Liver (tissue), 10 donors: ENCODE measurements at places on chromosomes 2 and 18.

DNA sequence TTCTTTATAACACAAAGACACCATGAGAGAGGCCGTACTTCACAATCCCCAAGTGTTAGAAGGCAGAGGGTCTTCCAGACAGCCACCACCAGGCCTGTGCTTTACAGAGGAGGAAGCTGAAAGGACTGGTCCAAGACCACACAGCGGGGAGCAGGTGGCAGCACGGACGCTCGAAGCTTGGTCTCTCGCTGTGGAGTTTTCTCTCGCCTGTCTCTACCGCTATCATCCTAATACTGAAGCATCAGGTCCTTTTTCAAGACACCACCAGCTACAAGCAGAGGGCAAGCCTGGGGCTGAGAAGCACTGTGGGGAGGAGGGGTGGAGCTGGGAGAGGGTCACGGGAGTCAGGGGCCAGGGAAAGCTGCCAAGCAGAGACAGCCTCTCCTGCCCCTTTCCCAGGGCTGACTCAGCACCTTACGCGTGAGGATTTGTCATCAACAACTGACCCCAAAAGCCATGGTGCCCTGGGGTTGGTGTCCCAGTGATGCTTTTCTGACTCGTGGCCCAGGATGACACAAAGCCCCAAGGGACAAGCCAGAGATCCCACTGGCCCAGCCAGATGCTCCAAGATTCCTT lies 31.9 kb upstream of the FOSL2 start:
- DNase-seq: no peak

GRCh38 chr2:170509452-170510193 lies 205.5 kb upstream of the SP5 start:
- no peak for DNase-seq

DNA sequence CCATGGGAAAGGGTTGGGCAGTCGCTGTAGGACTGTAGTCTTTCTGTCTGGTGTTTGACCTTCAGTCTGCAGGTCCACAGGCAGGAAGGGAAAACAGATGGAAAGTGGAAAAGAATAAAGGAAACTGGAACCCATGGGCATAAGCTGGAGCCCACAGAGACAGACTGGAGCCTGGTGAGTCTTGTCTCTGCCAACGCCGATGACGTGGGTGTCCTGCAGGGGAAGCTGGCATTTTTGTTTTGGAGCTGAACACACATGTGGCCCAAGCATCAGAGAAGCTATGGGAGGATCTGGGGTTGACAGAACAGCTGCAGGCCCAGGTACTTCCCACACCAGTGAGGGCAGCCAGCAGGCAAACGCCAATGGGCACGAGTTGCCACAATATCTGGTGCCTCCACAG lies 28.2 kb upstream of the SOCS6 start:
- no peak for DNase-seq

GRCh38 chr2:40168546-40168945 lies 283.3 kb downstream of the SLC8A1 start:
- no peak for DNase-seq

DNA sequence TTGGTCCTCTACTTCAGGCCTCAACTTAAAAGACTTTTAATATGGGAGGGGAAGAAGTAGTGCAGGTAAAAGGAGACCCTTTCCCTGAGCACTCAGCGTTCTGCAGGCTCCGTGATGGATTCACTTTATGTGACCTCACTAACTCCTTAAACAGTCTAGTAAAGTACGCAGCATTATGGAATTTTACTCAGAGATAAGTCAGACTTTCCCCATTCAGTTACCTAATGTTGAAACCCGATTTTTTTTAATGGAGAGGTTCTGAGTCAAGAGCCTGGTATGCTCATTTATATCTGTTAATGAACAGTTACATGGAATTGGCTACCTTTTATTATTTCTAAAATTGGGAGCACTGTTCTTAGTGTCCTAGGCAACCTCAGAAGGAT lies 34.1 kb downstream of the RASGRP3 start:
- DNase-seq: no peak

DNA sequence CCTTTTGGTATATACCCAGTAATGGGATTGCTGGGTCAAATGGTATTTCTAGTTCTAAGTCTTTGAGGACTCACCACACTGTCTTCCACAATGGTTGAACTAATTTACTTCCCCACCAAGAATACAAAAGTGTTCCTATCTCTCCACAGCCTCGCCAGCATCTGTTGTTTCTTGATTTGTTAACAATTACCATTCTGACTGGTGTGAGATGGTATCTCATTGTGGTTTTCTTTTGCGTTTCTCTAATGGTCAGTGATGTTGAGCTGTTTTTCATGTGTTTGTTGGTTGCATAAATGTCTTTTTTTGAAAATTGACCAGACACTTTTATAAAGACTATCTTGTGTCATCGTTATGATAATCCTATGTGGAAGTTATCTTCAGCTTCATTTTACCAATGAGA lies 16.0 kb upstream of the ATP8B1 start:
- DNase-seq: no peak

GRCh38 chr2:127508631-127509034 lies 17.7 kb downstream of the IWS1 start:
- no peak for DNase-seq

DNA sequence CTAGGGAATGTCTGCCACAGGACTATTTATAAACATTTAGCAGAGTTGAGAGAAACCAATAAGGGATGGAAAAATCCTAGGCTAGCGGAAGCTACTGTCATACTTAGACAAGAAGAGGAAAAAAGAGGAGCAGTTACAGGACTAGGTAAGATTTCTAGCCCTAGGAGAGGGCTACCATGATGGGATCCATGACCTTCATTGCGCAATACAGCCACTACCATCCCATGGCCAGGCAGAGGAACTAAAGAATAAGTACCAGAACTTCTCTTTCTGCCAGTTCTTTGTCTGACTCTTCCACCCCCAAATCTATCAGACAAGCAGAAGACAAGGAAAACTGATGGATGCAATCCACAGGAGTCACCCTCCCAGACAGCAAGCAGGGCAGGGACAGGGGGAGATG lies 417.0 kb upstream of the CHST9 start:
- no peak for DNase-seq

DNA sequence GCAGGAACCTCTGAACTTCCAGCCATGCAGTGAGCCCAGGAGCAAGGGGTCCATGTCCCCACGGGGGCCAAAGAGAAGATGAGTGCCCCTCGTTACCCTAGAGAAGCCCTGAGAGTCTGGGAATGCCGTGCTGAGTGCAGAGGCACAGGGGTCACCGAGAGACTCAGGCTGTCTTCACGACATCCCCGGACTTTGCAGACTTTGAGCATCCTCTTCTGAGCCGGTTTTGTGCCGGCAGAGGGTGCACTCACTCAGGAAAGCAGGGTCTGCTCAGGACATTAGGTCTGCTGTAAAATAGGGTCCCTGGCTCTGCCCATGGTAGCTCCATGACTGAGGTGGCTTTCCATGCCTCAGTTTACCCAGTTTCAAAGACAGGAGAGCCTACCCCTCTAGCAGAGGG lies 71.0 kb downstream of the GALNT14 start:
- no peak for DNase-seq

DNA sequence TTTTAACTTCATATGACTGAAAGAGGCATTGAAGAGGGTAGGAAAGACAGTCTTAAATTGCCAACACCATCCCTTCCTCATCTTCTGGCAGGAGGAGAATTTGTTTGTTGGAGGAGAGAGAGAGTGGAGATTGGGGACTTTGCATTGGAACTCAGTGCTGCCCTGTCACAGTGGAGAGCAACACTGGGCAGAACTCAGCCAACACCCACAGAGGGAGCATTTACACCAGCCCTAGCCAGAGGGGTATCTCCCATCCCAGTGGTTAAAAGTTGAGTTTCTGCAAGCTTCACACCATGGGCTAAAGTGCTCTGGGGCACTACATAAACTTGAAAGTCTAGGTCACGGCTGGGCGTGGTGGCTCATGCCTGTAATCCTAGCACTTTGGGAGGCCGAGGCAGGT lies 174.1 kb downstream of the ANKRD30B start:
- no peak for DNase-seq

DNA sequence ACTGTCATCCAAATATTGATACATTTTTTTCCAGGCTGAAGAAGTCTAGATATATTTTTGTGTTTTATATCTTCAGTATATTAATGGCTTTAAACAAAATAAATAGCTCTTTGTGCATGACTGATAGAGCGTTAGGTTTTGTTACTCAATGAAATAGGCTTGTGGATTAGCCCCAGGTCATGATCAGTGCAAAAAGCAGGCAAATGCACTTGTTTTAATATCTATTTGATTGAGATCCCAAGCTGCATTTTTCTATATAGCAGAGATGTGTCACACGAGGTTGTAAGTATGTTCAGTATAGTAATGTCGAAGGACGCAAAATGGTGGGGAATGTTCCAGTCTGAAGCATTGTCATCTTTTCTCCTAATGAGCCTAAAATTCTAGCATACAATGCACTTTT lies 198.5 kb downstream of the ZNF407 start:
- DNase-seq: no peak

DNA sequence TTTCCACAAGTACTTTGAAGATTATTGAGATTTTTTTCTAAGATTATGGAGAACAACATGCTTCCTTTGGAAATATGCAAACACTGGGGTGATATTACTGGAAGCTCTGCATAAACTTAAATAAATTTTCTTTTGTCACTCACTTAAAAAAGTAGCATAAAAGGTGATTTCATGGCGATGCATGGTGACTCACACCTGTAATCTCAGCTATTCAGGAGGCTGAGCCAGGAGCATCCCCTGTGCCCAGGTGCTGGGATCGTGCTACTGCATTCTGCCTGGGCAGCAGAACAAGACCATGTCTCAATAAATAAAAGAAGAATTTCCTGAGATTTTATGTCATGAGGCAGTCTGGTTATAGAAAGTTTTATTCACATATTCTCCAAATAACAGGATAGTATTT lies 679.1 kb upstream of the CDH2 start:
- DNase-seq: no peak

GRCh38 chr18:2967357-2967756 lies 45.6 kb downstream of the LPIN2 start:
- DNase-seq: no peak

DNA sequence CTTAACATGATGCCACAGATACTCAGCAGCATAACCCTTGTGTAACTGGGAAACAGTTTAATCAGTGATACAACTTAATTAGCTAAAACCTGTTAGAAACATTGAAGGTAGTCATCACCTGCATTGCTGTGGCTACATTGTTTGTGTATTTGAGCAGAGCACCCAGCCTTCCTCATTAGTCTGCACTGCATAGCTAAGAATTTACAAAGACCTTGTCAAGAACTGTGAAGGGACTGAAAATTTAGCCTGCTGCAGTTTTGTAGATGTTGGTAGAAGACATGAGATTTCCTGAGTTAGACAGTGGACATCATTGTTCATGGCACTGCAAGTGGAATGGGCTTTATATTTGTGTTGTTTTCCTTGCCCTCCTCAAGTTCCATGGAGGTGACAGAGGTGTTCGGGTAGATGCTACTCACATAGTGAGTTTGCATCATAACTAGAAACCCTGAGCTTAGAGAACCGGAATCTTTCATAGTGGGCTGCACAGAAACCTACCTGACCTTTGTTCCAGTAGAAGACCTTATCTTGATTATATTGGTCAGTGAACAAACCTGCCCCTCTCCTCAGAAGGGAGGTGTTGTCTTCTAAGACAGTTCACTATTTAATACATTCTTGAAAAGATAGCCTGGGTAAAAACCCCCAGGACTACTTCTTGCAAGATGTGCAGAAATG lies 12.5 kb downstream of the VAPA start:
- no peak for DNase-seq

GRCh38 chr2:60710707-60711106 lies 45.4 kb upstream of the PAPOLG start:
- no peak for DNase-seq

- DNase-seq: no peak
These were observed 45.3 kb upstream of the UGP2 start for GRCh38 chr2:63796366-63796765.

- DNase-seq: no peak
These were observed 47.3 kb upstream of the SERPINE2 start for GRCh38 chr2:224086226-224086914.

- DNase-seq: no peak
These were observed 256.6 kb upstream of the RASGRP3 start for GRCh38 chr2:33219850-33220275.

GRCh38 chr2:205212357-205212756 lies 469.9 kb upstream of the NRP2 start:
- no peak for DNase-seq

- DNase-seq: no peak
These were observed 39.7 kb upstream of the UBE2F start for GRCh38 chr2:237927135-237927534.

DNA sequence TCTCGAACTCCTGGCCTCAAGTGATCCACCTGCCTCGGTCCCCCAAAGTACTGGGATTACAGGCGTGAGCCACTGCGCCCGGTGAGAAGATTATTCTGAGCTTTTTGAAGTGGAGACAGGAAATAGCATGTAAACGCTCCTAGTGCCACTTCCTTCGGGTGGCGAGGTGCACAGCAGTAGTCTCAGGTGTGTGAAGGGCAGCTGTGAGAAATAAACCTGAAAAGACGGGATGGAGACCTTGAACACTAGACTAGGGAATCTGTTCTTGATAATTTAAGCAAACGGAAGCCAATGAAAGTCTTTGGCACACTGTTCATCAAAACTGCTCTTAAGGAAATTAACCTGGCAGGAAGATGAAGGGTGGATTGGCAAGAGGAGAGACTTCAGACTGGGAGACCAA lies 439 bp upstream of the PLEKHH2 start:
- DNase-seq: no peak

GRCh38 chr2:52342458-52342857 lies 1310.5 kb upstream of the NRXN1 start:
- no peak for DNase-seq

DNA sequence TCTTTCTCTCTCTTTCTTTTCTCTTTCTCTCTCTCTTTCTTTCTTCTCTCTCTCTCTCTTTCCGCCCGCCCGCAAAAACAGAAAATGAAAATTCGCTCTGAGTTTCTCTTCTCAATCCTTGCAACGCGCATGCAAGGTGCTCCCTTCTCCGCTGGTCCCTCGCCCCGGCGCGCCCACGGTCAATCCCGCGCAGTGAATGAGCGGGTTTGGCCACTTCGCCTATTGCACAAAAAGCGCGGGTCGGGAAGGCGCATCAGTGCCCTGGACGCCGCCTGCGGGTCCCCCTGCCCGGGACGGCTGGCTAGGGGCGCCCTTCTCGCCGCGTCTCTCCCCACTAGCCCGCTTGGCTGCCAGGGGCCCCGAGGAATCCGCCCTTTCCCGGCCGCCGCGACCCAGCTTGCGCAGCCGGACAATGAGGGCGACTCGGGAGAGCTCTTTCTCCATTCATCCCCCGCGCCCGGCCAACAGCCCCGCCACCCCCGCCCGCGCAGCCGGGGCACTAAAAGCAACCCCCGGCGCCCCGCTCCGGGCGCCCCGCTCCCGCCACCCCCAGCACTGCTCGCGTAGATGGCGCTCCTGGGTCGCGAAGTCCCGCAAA lies 706 bp downstream of the LAMA1 start:
- DNase-seq: no peak
